ENCODE measurements at places on chromosomes 2 and 18. TPM values are rescaled to one million over a fixed set of nuclear protein-coding genes. Genes with fewer than 3 reads are reported as not detected.

GRCh38 chr2:129762386-129763189 lies 216.9 kb upstream of the RAB6C start:
- H3K4me3 ChIP-seq: no peak overlapping the region
- no peak for DNase-seq
- peaks cover 6% of the 10 kb centered on the region for H3K4me1 ChIP-seq
- H3K27ac ChIP-seq: no peak overlapping the region
- H3K27me3 ChIP-seq: peaks cover 5% of the 10 kb centered on the region
- no peaks in the 10 kb centered on the region for H3K36me3 ChIP-seq

SLC9A4 gene
- total RNA-seq: 0.08 TPM

DNA sequence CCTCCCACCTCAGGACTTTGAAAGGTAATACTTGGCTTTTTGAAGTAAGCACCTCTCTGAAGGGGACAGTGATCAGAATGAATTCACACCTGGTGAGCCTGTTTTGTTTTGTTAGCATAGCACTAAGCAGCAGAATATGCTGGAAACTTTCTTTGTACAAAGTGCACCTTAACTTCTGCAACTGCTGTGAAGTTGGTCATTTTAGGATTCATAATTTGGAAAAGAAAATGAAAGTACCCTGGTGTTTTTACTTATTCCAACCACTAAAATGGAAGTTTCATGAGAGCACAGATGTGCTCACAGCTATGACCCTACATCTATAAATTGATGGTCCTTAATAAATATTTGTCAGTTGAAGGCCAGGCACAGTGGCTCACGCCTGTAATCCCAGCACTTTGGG lies 257.8 kb upstream of the STON1 start:
- no peaks in the 10 kb centered on the region for H3K36me3 ChIP-seq
- no peak overlapping the region for H3K4me3 ChIP-seq
- no peak overlapping the region for H3K27ac ChIP-seq
- no peaks in the 10 kb centered on the region for H3K4me1 ChIP-seq

- DNase-seq: no peak
- H3K27ac ChIP-seq: no peak overlapping the region
- no peak overlapping the region for H3K4me3 ChIP-seq
Measured at GRCh38 chr2:158797963-158798700, 3.0 kb downstream of the DAPL1 start.

DNA sequence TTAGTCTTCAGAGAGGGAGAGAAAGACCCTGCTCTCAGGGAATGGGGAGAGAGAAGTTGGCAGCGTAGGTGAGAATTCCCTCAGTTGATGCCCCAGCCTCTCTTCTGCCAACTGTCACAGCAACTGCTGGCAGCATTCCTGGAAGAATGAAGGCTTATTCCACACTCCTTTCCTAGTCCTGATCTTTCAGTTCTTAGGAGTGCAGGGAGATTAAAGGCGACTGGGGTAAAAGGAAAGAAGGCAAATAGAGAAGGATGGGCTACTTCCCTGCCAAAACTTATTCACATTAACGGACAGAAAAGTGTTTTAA lies 65.9 kb upstream of the ACAA2 start:
- H3K36me3 ChIP-seq: no peaks in the 10 kb centered on the region
- H3K27ac ChIP-seq: no peak overlapping the region
- H3K4me1 ChIP-seq: no peaks in the 10 kb centered on the region
- no peak for DNase-seq
- no peak overlapping the region for H3K4me3 ChIP-seq

ZSWIM2 gene
- total RNA-seq: not detected

DNA sequence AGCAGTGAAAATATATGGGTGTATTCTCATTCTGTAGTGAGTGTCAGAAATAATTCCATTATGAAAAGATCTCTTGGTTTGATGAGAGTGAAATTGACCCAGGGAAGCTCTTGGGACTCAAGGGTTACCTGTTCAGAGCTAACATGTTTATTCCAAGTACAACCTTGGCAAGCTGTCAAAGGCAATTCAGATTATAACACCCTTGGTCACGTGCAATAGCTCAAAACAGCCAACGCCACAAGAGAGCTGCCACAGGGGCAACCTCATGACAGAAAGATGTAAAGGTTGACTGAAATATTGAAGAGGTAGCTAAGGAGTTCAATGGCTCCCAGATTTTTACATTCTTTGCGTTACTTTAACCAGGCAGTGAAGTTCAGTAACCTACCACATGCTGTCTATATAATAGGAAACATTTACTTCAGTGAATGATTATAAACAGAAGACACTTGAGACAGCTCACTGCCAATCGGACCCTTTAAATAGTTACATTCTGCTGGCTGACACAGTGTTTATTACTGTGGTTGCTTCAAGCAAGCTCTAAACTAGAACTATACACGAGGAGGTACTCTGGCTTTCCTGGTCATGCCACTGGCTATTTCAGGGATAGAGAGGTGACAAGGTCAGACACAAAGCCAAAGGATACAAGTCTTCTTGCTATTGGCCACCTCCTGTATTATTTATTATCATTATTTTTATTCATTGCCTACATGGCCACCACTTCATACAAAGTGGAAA lies 187.3 kb downstream of the PID1 start:
- H3K27ac ChIP-seq: no peak overlapping the region
- no peaks in the 10 kb centered on the region for H3K36me3 ChIP-seq
- DNase-seq: no peak
- H3K4me3 ChIP-seq: no peak overlapping the region

AFF3 gene
- 12.2 TPM for total RNA-seq

CD8B2 gene
- 0.05 TPM for total RNA-seq
